ENCODE measurements at places on chromosomes 1 and 21. TPM values are rescaled to one million over a fixed set of nuclear protein-coding genes. Genes with fewer than 3 reads are reported as not detected.

Gene BRINP2
- total RNA-seq, result not detected

Gene PTPRU
- total RNA-seq, result 19.4 TPM

Gene MAN1C1
- 16.3 TPM for total RNA-seq

Gene CHIT1
- not detected for total RNA-seq

Gene ZNF124
- 22.3 TPM for total RNA-seq

Gene TRIM67
- total RNA-seq, result 0.58 TPM

Gene DNALI1
- 3.8 TPM for total RNA-seq

Gene TNFRSF8
- total RNA-seq, result not detected

Gene PODN
- total RNA-seq, result 0.24 TPM

Gene OR10J1
- total RNA-seq, result not detected

Gene FNDC5
- not detected for total RNA-seq

Gene PIGM
- total RNA-seq, result 2.5 TPM

Gene LGR6
- total RNA-seq, result not detected

Gene SPRR1B
- not detected for total RNA-seq

Gene A3GALT2
- not detected for total RNA-seq

Gene EFNA1
- total RNA-seq, result 195 TPM

- DNase-seq, result no peak
These were observed 264.7 kb downstream of the PBX1 start for GRCh38 chr1:164823486-164824279.

- DNase-seq, result no peak
These were observed 2.1 kb downstream of the SLC22A15 start for GRCh38 chr1:115978292-115978941.

DNA sequence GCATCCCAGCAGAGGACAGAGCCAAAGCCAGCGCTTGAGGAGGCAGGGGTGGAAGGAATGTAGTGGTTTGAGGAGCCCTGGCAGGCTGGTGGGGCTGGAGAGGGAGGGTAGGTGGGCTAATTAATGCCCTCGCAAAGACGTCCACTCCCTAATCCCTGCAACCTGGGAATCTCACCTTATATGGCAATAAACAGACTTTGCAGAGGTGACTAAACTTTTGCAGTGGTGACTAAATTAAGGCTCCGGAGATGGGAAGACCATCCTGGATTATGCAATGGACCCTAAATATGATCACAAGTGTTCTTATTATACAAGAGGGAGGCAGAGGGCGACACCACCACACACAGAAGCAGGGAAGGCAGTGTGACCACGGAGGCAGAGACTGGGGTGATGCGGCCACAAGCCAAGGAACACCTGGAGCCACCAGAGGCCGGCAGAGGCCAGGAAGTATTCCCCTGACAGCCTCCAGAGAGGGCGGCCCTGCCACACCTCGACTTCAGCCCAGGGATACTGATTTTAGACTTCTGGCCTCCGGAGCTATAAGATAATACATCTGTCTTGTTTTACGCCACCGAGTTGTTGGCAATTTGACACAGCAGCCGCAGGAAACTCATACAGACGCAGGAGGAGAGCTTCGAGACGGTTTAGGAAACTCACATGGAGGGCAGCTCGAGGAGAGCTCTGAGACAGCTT, 23.1 kb upstream of the NPPB start:
- no peak for DNase-seq

DNA sequence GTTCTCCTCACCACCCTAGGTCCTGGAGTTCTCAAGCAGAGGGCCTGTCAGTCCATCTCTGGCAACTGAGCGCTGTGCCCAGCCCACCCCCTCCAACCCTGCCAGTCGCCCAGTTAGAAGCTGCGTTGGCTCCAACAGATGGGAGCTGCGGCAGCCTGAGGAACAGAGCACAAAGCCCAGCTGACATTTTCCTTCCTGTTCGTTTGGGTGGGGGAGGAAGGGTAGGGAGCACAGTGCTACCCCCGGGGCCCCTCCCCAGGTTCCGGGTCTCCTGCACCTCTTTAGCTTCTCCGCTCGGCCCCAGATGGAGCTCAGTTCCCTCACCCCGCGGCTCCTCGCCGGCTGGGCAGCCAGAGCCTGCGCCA, 1.4 kb downstream of the LRRN2 start:
- DNase-seq, result no peak

GRCh38 chr1:31855038-31855845, 39.4 kb upstream of the SPOCD1 start:
- DNase-seq, result no peak

GRCh38 chr21:46553993-46554392, 50.9 kb downstream of the S100B start:
- no peak for DNase-seq

GRCh38 chr1:87786861-87787545, 458.3 kb downstream of the LMO4 start:
- DNase-seq, result no peak

GRCh38 chr1:161068306-161069234, 1.1 kb downstream of the ARHGAP30 start:
- no peak for DNase-seq

DNA sequence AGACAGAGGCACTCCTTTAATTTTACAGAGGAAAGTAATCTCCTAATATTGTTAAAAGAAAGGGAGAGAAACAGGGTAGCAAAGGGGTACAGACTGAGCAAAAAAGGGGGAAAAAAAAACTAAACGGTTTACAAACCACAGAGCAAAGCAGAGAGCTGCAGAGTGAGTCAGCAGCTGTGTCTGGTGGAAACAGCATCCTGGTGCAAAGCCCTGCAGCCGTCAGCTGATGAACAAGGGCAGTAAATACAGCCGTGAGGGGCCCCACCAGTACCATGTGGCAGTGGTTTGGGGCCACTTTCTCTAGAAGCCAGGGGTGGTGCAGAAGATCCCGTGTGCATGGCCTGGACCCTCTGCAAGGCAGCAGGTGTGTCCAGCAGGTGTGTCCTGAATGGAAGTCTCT, 111.3 kb downstream of the ERG start:
- no peak for DNase-seq

GRCh38 chr1:2937805-2938204, 83.5 kb upstream of the ACTRT2 start:
- DNase-seq, result no peak

DNA sequence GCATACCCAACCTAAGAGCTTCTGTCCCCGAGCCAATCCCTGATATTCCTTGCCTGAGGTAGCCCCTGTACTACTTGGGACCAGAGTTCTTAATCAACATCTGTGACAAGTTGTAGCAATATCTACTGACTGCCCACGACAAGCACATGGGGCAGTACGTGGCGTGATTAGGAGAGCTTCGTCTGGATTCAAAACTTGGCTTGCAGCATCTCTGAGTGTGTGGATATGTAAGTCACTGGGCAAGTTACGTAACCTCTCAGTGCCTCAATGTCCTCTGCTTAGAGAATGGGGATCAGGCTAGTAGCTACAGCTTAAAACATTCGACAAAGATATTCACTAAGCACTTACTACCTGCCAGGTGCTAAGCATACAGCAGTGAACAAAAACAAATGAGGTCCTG, 5.0 kb downstream of the HSPG2 start:
- DNase-seq, result no peak

GRCh38 chr1:62941780-62942179, 157.8 kb downstream of the ATG4C start:
- no peak for DNase-seq

- no peak for DNase-seq
These were observed 47.9 kb downstream of the KCNAB2 start for GRCh38 chr1:6093611-6094010.

DNA sequence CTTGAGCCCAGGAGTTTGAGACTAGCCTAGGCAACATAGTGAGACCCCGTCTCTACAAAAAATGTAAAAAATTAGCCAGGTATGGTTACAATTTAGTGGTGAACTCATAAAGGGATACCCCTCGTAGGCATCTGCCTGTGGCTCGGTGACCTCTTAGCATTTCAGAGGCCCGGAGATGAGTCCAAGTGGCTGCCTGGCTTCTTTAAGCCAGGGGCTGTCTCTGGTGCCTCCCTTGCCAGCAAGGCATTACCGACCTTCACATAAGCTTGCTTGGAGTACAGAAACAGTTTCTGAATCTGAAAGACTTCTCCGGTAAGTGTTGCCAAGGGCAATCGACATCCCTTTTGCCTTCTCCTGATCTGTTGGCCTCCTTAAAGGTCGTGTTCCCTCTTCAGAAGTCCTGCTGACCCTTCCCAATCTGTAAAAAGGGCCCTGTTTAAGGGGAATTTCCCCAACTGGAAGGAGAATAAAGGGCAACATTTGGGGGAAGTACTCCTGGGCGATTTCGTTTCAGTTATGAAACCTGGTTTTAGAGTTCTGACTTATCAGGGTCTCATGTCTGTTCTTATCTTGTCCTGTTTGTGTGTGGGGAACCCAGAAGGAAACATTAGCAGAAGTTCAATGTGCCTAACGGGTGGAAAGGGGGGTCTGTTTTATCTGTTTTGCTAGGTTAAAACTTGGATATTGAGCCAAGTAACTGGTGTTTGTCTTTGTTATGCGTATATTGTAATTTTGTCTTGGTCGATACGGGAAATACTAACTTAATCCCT, 32.9 kb downstream of the KIFAP3 start:
- no peak for DNase-seq

GRCh38 chr1:160720356-160721085, 8.9 kb upstream of the CD48 start:
- DNase-seq, result no peak

DNA sequence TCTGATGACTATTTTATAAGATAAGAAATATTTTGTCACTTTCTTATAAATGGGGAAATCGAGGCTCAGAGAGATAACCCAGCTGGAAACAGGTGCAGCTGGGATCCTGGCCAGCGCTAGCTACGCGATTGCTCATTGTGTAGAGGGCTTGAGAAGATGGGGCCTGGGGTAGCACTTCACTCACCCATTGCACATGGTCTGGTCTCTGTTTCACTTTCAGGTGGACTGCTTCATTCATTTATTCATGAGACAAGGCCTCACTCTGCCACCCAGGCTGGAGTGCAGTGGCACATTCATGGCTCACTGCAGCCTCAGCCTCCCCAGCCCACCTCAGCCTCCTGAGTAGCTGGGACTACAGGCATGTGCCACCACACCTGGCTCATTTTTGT, 23.8 kb downstream of the UBE4B start:
- no peak for DNase-seq

DNA sequence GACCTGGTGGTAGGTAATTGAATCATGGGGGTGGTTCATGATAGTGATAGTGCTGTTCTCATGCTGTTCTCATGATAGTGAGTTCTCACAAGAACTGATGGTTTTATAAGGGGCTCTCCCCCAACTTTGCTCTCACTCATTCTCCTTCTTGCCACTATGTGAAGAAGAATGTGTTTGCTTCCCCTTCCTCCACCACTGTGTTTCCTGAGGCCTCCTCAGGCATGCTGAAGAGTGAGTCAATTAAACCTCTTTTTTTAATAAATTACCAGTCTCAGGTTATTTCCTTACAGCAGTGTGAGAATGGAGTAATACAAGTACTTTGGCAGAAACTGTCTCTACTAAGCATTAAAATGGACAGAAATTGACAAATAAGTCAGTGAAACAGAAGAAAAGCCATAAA, 21.6 kb downstream of the RAB3GAP2 start:
- DNase-seq, result no peak

GRCh38 chr1:219931033-219931432, 2.7 kb upstream of the SLC30A10 start:
- no peak for DNase-seq

DNA sequence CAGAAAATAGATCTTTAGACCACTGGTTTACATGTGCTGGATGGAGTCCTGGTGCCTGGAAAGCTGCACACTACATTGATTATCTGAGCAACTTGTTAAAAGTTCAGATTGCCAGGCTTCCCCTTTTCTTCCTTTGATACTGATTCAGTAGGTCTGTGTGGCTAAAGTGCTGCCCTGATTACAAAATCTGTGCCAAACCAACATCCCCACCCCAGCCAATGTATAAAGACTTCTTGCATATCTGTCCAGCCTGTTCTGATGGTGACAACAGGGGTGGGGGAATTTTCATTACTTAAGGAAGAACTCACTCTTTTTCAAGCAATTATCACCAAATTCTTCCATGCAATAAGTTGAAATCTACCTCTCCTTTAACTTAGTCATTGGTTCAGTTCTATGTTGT, 135.5 kb downstream of the TNFSF18 start:
- DNase-seq, result no peak

DNA sequence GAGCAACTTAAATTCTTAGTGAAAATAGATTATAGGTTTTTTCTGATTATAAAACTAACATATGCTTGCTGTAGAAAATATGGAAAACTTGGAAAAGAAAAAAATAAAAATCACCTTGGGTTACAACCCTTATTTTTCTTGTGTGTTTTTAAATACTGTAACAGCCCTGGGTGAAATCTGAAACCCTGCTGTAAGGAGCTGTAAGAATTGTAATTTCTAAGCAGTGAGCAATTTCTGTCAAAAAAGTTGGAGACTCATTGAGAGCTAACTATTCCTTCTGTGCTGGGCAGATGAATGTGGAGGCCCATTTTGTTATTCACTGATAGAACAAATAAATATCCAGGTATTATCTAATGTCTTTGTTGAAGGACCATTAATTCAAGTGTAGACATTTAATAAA, 42.6 kb downstream of the ADCY10 start:
- no peak for DNase-seq

- no peak for DNase-seq
These were observed 22.6 kb downstream of the PHACTR4 start for GRCh38 chr1:28392027-28392652.

DNA sequence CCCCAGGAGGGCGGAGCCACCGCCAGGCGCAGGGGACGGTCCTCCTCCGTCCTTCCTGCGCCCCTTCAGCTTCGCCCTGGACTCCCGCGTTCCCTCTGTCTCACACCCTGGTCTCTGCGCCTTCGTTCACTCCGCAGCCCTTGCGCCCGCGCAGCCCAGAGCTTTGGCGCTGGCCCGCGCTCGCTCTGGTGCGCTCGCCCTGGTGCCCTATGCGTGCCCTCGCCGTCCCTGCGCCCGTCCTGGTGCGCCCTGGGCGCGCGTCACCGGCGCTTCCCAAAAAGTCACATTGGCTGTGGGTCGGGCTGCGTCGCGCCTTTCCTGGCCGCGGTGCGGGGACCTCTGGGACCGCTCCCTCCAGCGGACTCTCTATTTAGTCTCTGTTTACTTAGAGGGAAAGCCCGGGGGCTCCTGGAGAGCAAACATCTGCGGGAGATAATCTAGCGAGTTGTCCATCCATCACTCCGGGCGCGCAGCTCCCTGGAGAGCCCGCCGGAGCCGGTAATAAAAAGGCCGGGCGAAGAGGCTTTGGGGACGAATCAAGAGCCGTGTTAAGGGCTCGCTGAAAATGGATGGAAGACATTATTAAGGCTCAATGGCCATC, 178.6 kb downstream of the PRDM16 start:
- no peak for DNase-seq

DNA sequence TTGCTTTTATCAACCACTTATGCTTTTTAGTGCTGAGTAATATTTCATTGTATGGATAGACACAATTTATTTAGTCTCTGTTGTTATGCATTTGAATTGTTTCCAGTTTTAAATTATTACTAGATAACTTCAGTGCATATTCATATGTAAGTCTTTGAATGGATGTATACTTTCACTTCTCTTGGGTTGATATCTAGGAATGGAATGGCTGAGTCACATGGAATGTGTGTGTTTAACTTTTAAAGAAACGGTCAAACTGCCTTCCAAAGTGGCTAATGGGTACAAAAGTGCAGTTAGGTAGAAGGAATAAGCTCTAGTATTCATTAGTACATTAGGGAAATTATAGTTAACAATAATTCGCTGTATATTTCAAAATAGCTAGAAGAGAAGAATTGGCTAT, 82.4 kb downstream of the NPHS2 start:
- no peak for DNase-seq

GRCh38 chr1:94265011-94265422, 27.6 kb upstream of the ARHGAP29 start:
- no peak for DNase-seq

GRCh38 chr1:178740491-178740890, 15.4 kb downstream of the RALGPS2 start:
- no peak for DNase-seq

- DNase-seq, result no peak
These were observed 162.5 kb downstream of the APP start for GRCh38 chr21:26007951-26008498.

- DNase-seq, result no peak
These were observed 45.3 kb upstream of the RGS5 start for GRCh38 chr1:163248064-163248463.
